ENCODE measurements at places on chromosomes 7 and 10.

DNA sequence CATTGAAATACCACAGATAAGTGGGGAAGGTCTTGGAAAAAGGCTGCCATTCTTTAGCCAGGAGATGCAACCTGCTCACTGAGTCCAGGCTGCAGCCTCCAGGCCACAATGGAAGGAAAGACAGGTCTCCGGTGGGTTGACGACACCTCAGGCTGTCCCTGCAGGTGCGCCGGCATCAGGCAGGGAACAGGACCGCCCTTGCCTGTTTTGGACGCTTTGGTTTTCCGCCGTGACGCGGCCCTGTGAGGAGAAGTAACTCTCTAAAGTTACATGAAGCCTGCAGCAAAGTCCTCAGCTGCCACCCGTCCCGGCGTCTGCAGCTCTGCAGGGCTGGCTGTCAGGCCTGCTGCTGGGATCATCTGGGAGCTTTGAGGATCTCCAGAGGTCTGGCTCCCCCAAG lies 147.0 kb downstream of the WDR37 start:
- DNase-seq: no peak

GRCh38 chr7:127840226-127840951 lies 188.4 kb downstream of the SND1 start:
- no peak for DNase-seq

GRCh38 chr7:28293527-28293835 lies 112.9 kb upstream of the JAZF1 start:
- DNase-seq: no peak

GRCh38 chr7:71659622-71660021 lies 527.7 kb downstream of the GALNT17 start:
- DNase-seq: no peak

GRCh38 chr10:116178086-116178605 lies 94.9 kb downstream of the GFRA1 start:
- DNase-seq: no peak

DNA sequence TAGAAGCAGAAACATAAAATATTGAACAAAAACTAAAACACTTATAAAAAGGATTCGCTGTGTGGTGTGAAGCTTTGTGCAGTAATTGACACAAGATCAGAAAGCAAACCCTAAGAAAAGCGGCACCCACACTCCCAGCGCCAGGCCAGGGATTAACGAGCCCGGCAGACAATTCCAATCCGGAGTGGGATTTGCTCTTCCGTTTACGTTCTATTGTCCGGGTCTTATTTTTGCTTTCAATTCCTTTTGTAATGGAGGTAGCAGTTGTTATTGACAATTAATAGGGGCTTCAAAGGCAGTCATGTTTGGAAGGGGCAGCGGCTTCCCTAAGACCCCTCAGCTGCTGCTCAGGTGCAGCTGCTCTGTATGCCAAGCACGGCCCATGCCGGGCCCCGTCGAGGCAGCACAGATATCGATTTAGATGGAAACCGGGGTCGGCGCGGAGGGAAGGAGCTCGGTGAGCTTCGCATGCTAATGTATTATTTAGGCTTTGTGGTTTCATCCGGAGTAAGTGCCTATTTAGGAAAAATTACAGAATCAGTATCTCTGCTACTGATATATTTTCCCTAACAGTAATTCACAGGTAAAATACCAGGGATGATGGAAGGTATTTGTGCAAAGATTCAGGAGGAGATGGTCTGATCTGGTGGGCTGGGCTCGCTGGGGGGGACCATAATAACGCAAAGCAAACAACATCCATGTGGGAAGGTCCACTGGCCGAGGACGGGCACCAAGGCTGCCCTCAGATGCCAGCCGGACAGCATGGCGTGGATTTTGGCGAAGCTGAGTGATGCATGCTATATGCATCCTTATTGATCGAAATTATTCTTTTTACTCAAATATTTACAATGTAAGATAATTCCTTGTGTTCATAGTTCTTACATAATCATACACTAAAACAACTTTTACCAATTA lies 561.7 kb downstream of the PTPRN2 start:
- no peak for DNase-seq

GRCh38 chr10:71812016-71812912 lies 38.8 kb downstream of the PSAP start:
- DNase-seq: peak; percentile 87

DNA sequence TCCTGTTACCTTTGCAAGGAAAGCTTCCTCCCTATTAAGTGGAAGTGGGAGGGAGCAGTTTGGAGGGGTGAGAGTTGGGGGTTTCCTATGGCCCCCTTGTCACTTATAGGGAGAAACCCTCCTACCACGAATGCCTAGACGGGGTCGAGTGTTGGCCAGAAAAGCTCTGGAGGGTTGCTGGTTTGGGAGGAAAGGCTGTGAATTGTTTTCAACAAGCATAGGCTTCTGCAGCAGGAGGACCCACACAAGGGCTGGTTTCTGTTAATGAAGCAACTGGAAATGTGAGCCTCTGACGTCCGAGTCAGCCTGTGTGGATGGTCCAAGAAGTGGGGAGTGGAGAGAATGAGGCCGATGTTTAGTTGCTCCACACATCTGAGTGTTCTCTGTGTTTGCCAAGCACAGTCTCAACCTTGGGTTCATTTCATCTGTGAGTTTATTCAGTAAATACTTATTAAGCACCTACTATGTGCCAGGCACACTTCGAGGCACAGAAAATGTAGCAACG lies 37.3 kb upstream of the LEP start:
- DNase-seq: no peak

GRCh38 chr7:21169667-21170580 lies 258.0 kb upstream of the SP4 start:
- DNase-seq: no peak

DNA sequence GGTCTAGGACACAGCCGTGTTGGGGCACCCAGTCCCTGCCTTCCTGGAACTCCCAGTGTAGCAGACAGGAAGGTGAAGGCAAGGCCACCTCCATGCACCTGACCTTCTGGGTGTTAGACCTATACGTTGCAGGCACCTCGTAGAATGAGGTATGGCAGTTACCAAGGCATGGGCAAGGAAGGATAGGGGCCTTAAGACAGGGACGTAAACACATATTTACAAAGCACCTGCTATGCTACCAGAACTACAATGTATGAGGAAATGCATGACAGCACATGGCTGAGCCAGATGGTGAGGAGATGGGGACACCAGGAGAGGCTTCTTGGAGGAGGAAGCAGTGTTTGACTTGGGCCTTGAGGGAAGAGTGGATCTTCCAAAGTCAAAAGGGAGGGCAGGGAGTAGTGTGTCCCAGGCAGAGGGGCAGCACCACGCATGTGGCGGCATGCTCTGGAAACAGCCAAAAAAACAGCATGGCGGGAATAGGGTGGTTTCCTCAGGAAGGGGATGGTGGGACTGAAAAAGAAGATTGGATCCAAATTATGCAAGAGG lies 231.2 kb downstream of the FANK1 start:
- DNase-seq: no peak

DNA sequence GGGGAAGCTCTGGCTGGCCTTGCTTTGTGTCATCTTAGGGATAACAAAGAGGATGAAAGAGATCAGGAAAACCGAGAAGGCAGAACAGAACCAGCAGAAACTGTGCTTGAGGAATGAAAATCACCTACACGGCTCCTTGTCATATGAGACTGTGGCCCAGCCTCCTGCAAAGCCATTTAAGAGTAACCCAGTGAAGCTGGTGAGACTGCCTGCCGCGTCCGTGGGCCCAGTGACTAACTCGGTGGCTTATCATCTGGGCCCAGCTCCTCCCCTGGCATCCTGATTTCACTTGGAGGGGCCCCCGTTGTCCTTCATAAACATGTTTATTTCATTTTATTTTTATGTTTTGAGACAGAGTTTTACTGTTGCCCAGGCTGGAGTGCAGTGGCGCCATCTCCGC lies 30.7 kb downstream of the HTRA1 start:
- DNase-seq: no peak

DNA sequence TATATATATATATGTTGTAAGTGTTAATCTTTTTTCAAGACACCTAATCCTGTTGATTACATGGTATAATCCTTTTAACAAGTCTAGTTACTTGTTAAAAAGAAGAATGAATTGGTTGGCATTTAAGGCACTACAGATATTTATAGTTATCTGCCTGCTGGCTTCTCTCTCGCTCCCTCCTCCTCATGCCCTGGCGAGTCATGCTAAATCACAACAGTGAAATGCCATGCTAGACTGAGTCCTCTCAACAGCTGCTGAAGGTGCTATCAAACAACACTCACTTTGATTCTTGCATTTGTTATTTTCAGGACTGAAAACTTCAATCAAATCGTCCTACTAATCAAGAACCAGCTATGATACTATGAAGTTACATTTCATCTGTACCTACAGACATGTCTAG lies 15.4 kb downstream of the NRAP start:
- DNase-seq: no peak

GRCh38 chr10:112986544-112987190 lies 36.6 kb downstream of the TCF7L2 start:
- no peak for DNase-seq

DNA sequence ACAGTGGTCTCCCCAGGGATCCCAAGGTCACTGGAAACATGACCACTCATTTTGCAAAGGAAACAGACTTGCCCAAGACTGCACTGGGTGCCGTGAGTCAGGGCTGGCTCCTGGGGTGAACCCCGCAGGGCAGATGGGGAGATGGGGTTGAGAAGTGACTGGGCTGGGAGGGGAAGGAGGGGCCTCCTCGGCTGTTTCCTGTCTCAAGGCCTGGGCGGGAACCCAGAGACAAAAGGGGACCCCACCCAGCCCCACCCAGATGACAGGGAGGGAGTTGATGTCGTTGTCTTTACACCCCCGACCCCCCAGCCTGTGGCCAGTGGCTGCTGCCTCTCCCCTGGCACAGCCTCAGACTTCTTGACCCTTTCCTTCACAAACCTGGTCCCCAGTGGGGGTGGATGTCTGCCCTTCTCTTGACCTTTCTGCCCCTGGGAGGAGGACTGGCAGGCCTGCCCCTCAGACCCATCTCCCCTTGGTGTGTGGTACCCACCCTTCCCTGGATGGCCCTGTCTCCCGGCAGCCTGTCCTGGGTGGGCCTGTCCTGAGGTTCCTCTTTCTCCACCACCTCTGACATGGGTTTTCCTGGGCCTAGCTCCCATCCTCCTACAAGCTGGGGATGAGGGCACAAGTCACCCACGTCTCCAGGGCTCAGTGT lies 1.4 kb downstream of the MYO1G start:
- DNase-seq: peak; percentile 73

DNA sequence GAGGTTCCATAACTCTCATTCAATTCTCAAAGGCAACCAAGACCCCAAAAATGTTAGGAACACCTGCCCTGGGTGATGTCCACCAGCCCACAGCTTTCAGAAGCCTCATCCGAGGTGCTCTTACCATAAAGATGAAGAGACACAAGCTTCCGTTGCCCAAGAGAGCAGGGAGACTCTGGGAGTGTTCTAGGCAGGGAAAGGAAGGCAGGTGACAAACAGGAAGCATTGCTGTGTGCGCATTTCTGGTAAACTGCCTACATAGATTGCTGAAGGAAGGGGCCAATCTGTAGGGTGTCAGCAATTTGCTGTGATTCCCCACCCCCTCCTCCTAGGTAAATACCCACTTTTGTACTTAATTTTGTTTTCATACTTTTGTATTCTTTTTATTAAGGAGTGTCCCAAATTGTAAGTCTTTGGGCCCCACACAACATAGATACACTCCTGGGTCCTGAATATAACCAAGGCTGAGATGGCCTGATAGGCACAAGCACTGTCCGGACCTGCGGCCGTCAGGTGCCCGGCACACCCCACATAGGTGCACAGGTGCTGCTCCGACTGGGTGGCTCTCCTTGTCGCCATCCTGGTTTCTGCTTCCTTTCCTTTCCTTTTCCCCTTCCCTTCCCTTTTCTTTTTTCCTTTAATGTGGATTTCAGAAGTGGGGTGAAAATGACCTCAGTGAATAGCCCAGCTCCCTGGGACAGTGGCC lies 51.4 kb upstream of the SMNDC1 start:
- DNase-seq: no peak

GRCh38 chr7:152704796-152705384 lies 28.9 kb upstream of the XRCC2 start:
- no peak for DNase-seq

- DNase-seq: no peak
These were observed 26.4 kb downstream of the BEND7 start for GRCh38 chr10:13502380-13502779.

GRCh38 chr7:121355574-121355973 lies 26.8 kb downstream of the WNT16 start:
- DNase-seq: no peak

- DNase-seq: no peak
These were observed 228.9 kb upstream of the ETV1 start for GRCh38 chr7:14218338-14218737.

GRCh38 chr7:159098424-159098786 lies 46.3 kb downstream of the VIPR2 start:
- no peak for DNase-seq

DNA sequence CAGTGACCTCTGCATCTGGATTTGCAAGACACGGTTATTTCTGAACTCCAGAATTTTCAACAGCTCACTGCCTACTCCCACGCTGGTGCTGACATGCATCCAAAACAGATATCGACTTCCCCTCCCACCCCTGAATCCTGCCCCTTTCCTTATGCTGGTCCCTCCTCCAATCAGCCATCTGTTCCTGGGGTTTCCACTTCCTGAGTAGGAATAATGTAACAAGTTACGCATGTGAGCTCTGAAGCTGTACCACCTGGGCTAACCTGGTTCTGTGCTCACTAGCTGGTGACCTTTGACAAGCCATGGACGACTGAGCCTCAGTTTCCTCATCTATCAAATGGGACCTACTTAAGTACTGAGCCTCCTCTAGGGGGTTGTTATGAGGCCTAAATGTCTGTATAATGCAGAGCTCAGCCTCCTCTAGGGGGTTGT lies 1.7 kb upstream of the NCAPG2 start:
- DNase-seq: no peak

- DNase-seq: no peak
These were observed 3.2 kb downstream of the TNS3 start for GRCh38 chr7:47578579-47579270.

- no peak for DNase-seq
These were observed 5.3 kb upstream of the LRRC61 start for GRCh38 chr7:150317748-150318444.

DNA sequence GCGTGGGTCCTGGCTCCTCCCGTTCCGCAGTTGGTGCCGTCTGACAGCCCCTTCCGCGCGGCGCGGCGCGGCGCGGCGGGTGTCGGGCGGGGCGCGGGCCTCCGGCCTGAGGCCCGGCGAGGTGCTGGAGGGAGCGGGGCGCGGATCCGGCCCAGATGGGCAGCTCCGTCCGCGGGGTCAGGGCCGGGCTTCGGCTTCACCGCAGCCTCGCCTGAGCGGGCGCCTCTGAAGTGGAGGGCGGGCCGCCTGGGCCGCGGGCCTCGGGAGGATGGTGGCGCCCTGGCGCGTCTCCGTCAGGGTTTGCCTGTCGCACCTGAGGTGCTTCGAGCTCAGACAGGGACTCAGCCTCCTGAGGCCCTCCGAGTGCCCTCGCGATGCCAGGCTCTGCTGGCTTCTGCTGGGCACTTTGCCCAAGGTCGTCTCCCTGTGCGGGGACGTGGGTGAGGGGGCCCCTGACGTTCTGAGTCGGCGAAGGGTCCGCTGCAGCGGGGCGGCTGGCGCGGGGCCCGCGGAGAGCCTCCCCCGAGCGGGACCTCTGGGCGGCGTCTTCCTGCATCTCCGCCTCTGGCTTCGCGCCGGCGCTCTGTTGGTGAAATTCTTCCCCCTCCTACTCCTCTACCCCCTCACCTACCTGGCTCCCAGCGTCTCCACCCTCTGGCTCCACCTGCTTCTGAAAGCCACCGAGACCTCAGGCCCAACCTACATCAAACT lies 473 bp downstream of the ADCK2 start:
- peak; percentile 66 for DNase-seq

All from GM10248 (cell line).